Cardiac atrium fibroblast (primary cell): ENCODE measurements at places on chromosomes 7 and 10. TPM values are rescaled to one million over a fixed set of nuclear protein-coding genes. Genes with fewer than 3 reads are reported as not detected.

The MTURN gene
- 17.3 and 18.3 TPM in 2 replicates for total RNA-seq

The IKZF1 gene
- total RNA-seq, result not detected in 2 replicates

The EBLN1 gene
- total RNA-seq, result not detected in 2 replicates

The IMMP2L gene
- 6.5 and 9.2 TPM in 2 replicates for total RNA-seq

The FAM20C gene
- total RNA-seq, result 34.5 and 48.3 TPM in 2 replicates

The LBX1 gene
- total RNA-seq, result under 0.01 TPM in 1 of 2 replicates, not detected in the other

The FEZF1 gene
- total RNA-seq, result not detected in 2 replicates

The TAS2R38 gene
- not detected in 2 replicates for total RNA-seq

The NUDT13 gene
- total RNA-seq, result 0.16 and 0.90 TPM in 2 replicates

The TSPAN15 gene
- total RNA-seq, result 6.0 and 7.4 TPM in 2 replicates

The OPN1SW gene
- not detected in 2 replicates for total RNA-seq
